Chondrocyte (in vitro differentiated cells): ENCODE measurements at places on chromosomes 7 and 10. TPM values are rescaled to one million over a fixed set of nuclear protein-coding genes. Genes with fewer than 3 reads are reported as not detected.

Gene KAZALD1
- total RNA-seq = 18.9 to 43.4 TPM (median 19.8 TPM) in 3 replicates

Gene TMEM176B
- 0.36 to 0.37 TPM in 2 of 3 replicates, not detected in the other for total RNA-seq

Gene POMZP3
- 5.3 to 7.8 TPM (median 7.6 TPM) in 3 replicates for total RNA-seq

Gene SLC26A3
- total RNA-seq = not detected in 3 replicates

Gene CADPS2
- 0.32 to 1.7 TPM (median 0.41 TPM) in 3 replicates for total RNA-seq

Gene THNSL1
- total RNA-seq = 3.0 to 5.3 TPM (median 3.3 TPM) in 3 replicates

Gene ENO4
- 0.45 to 3.2 TPM (median 0.90 TPM) in 3 replicates for total RNA-seq

Gene GPR85
- 0.40 to 0.90 TPM (median 0.63 TPM) in 3 replicates for total RNA-seq

Gene TFPI2
- total RNA-seq = 6.0 to 14.1 TPM (median 10.6 TPM) in 3 replicates

Gene CNNM1
- 0.20 to 0.36 TPM (median 0.21 TPM) in 3 replicates for total RNA-seq

Gene GPNMB
- 128 to 162 TPM (median 139 TPM) in 3 replicates for total RNA-seq

Gene CABCOCO1
- 0.47 to 2.4 TPM (median 0.69 TPM) in 3 replicates for total RNA-seq

Gene DIP2C
- 47.9 to 91.0 TPM (median 48.3 TPM) in 3 replicates for total RNA-seq
